ENCODE measurements at places on chromosomes 7 and 10.

DNA sequence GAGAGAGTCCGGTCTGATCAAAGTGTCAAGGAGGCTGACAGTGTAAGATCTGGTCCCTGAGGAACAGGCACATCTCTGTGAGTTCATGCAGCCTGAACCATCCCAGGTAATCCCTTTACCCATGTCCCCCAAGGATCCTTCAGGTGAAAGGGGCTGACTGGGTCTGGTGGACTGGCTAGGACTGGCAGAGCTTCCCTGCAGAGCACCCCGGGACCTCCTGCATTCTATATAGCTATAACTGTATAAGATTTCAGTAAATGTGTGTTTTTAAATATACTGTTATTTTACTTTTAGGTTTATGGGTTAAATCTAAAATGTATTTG lies 246.8 kb downstream of the ELMO1 start:
- no peak for DNase-seq

GRCh38 chr10:60828489-60828852 lies 50.2 kb downstream of the CDK1 start:
- DNase-seq = no peak

GRCh38 chr10:10164848-10165247 lies 852.8 kb upstream of the CELF2 start:
- DNase-seq = no peak

DNA sequence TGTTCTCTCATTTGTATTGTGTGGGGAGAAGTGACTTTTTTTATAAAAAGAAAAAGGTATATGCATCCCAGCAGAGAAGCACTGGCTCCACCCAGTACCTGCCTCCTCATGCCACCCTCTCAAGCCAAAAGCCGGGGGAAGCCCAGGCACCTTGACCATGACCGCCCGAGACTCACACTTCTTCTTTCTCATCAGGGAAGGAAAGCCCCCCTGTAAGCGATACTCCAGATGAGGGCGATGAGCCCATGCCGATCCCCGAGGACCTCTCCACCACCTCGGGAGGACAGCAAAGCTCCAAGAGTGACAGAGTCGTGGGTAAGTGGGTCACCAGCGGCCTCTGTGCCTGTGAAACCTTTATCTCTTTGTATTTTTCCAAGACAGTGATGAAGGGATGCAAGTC lies 22.9 kb downstream of the IKZF1 start:
- DNase-seq = no peak

GRCh38 chr7:3218411-3219225 lies 82.4 kb upstream of the SDK1 start:
- DNase-seq = no peak

- no peak for DNase-seq
Measured at GRCh38 chr7:40232242-40232893, 97.6 kb downstream of the SUGCT start.

- peak; percentile 13 for DNase-seq
Measured at GRCh38 chr10:110457851-110458250, 39.9 kb upstream of the DUSP5 start.

DNA sequence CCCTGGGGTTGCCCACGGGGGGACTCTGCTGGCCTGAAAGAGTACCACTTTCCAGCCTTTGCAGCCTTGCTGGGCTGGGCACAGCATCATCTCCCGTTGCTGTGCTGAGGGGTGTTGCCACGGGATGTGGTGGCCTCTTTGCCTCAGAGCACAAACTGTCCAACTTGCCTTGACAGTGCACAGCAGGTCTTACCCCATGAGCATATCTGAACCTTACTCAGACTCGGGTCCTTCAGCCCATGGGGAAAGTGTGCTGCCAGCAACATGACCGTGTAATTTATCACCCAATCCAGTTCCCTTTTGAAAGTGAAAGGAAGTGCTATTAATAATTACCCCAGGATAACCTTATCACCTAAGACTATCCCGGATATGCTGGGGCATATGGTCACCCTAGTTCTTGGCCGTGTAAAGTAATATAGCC lies 46.8 kb downstream of the TBXAS1 start:
- DNase-seq = no peak

- DNase-seq = no peak
Measured at GRCh38 chr7:117757440-117757839, 115.8 kb downstream of the CTTNBP2 start.

DNA sequence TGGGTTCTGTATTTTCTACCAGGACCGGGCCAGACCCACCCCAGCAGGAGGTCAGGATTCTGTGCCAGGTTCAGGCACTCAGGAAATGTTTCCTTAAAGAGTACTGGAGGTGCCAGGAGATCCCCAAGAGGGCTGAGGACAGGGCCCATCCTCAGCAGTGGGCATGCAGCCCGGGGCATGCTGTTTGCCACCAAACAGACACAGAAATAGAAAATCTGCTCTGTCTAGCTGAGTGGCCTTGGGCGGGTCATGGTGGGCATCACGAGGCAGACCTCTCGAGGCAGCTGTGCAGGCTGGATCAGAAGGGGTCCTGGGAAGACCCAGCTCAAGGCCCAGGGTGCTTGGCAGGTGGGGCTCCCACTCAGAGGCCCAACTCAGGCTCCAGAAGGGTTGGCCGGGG lies 105.0 kb downstream of the FAM53B start:
- DNase-seq = no peak

DNA sequence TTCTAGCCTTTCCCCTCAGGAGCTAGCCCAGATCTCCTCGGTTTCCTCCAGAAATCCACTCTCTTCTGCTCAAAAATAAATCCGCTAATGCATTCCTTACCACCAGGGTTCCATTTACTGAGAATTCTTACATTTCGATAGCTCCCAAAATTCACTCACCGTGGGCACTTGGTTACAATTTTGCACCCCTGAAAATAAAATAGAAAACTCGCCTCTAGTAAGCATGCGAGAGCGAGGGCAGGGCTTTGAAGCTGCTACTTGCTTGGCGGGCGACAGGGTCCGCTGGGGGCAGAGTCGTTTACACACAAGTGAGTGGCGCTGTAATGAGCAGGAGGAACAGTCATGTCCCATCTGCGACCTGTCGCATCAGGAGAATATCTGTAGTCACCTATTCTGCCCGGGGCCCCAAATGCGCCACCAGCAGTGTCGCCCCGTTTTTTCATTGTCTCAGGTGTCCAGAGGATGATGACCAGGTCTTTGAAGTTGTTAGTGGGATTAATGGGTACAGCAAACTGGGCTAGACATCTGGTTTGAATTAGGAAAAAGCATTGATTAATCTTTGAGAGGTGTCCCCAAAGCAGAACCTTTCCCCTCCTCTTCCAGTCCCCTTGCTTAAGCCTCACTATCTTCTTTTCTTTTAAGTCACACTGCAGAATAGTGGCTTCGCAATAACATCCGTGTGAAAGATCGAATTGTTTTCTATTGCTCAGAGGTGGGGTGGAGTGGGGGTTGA lies 1.2 kb upstream of the MEOX2 start:
- no peak for DNase-seq

DNA sequence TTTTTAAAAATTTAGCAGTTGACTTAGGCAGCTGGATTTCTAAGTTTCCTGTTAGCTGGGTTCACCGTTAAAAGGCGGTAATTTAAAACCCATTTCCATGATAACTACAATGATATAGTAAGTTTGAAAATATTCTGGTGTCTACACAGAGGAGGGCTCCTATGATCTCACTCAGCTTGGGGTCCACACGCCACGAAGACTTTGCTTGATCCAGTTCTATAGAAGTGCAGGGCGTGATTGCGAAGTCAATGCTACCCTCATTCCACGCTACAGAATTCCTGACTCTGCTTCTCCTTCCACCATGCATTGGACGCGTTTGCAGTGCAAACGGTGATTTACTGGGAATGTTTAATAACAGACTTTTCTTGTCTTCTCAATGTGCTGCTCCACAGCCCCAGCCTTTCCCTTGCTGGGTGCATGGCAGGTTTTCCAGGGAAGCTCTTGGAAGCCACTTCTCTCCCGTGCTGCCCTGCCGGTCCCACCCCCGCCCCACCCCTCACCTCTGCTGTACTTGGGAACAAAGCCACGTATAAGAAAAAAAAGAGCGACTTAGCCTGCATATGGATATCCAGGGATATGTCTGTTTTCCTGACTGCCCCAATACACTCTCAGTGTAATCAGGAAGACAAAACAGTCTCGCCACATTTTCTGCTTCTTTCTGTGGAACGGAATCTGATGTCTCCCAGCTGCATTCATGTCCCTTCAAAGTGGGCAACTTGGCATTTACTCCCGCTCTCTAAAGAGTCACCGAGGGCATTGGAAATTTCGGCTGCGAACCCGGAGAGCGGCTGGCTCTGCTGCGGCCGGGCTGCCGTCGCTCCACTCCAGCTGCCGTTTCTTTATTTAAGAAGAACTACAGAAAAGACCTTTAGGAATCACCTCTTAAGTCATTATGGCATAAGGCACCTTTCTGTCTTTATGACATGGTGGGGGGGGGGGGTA lies 434.4 kb upstream of the MGMT start:
- no peak for DNase-seq

DNA sequence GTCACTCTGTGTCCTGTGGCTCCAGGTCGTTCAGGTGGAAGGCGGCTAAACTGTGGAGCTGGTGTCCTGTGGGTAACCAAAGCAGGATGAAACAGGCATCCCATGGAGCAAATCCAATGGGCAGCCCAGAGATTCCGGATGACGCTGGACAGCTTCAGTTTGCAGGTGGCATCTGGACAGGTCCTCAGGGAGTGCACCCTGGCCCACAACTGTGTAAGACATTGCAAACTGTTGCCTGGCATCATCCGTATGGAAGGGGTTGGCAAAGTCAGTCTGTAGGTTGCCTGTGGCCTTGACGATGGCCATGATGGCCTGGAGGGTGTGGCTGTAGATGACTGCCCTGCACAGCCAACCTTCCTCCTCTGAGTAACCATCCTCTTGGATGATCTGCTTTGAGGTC lies 35.5 kb downstream of the RPS24 start:
- no peak for DNase-seq

DNA sequence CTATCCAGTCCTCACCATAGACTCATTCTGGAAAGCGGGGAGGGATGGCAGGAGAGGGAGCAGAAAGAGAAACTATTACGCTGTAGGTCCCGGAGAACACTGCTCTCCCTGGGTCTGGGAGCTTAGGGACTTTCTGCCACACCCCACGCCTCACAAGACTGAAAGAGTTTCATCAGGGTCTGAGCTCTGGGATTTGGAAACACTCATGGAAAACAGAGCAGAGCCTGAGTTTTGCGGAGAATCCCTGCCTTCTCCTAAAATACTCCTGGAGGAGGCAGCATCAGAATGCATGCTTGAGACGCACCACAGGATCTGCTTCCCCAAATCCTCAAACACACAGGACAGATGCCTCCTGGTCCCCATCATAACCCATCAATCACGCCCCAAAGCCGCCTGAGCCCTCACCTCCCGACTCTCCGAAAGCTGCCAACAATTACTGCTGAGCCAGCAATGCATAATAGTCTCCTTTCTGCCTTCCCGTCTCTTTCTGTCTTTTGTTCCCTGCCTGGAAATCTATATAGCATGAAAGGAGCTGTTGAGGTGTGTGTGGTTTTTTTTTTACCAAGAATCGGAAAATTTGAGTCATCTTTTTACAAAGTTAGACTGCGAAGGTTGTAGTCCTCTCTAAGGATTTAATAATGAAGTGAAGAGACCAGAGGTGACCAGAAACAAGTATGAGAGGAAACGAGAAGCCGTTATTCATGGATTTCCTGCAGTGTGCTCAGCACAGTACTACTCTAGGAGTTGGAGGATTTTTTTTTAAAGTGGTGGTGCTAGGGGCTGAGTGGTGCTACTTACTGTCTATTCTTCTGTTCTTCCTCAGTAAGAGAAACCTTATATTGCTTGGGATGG lies 37.7 kb downstream of the ASB13 start:
- DNase-seq = no peak

GRCh38 chr10:97764519-97764931 lies 7.3 kb downstream of the SFRP5 start:
- DNase-seq = no peak

- no peak for DNase-seq
Measured at GRCh38 chr7:152968514-152968913, 209.0 kb downstream of the ACTR3B start.

GRCh38 chr7:73967832-73968290 lies 60.1 kb upstream of the ELN start:
- no peak for DNase-seq

GRCh38 chr7:2098056-2098455 lies 134.7 kb downstream of the MAD1L1 start:
- no peak for DNase-seq

DNA sequence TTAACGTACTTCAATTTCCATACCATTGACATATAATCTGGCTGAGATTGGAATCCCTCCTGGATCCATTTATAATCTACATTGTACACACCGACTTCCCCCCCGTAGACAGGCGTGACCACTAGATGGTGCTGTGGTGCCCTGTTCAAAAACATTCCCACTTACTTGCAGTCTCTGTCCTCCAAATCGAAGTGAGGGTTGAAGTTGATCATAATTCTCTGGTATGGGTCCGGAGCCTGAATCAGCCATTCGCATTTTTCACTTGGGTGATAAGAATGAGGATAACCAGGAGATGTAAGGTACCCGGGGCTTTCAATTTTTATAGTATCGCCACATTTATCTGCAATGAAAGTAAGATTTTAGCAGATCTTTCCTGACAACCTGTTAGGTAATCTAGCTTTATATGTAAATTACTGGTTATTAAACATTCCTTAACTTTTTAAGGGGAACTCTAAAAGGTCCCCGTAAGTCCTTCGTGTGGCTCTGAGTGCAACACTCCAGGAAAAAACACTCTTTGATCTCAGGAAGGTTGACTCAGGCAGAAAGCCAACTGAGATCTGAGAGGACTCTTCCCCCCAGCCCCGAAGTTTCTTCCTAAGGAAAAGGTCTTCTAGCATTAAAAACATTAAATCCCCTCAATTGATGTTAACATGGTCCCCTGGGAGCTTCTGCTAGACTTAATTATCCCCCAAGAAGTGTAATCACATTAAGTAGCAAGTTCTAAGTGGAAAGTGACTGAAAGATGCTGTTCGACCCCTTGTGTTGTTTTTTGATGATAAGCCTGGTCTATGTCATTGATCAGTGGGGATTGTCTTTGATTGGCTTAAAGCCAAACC lies 3.7 kb downstream of the NRP1 start:
- DNase-seq = peak; percentile 73

- DNase-seq = peak; percentile 3
Measured at GRCh38 chr7:5217396-5217795, 27.4 kb downstream of the WIPI2 start.

DNA sequence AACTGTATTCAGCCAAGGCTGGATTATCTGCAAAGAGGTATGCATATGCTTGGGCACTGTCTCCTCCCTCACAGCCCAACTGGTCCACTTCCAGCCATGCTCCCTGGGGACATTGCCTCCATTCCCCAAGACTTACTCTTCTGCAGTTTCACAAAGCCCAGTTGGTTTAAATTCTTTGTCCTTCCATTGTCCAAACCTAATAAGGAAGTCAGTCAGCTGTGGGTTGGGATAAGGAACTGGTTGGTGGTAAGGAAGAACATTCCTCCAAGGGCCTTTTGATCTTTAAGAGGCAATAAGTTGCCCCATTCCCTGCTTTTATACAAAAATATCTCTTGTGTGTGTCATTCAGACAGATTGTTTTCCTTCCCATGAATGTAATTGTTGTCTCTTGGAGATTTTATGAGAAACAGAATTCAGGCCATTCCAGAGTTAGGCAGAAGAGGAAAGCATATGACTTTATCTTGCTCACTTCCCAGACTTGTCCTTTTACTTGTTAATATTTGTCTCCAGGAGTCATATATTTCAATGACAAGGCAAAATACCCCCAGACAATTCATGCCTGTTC lies 673.7 kb downstream of the SUGCT start:
- no peak for DNase-seq

- DNase-seq = no peak
Measured at GRCh38 chr10:3564346-3565002, 220.5 kb downstream of the KLF6 start.

Data from activated naive CD8-positive, alpha-beta T cell treated with anti-CD3 and anti-CD28 coated beads, Interleukin-2, amount 10 ng/mL, durations not matched to agents 7 days and 5 days (primary cell).